ENCODE measurements at places on chromosomes 3 and 15.

- DNase-seq = no peak
Measured at GRCh38 chr15:27722102-27722501, 377.0 kb downstream of the OCA2 start.

GRCh38 chr3:102084006-102084405 lies 234.7 kb downstream of the NFKBIZ start:
- no peak for DNase-seq

DNA sequence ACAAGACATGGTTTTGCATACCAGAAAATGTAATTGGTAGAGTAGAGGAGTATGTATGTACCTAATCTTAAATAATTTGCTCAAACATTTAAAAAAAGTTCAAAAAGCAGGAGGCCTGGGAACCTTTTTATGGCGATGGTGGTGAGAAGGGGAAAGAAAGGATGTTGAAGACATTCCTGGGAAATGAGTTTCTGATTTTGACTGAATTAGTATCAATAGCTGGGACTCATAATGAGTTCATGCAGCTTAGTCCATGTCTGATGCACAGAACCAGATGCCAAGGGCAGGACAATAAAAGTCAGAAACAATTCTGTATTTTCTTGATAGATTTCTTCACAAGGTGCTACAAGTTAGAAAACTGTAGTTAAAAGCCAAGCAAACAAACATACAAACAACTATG lies 395.3 kb downstream of the GAP43 start:
- no peak for DNase-seq

DNA sequence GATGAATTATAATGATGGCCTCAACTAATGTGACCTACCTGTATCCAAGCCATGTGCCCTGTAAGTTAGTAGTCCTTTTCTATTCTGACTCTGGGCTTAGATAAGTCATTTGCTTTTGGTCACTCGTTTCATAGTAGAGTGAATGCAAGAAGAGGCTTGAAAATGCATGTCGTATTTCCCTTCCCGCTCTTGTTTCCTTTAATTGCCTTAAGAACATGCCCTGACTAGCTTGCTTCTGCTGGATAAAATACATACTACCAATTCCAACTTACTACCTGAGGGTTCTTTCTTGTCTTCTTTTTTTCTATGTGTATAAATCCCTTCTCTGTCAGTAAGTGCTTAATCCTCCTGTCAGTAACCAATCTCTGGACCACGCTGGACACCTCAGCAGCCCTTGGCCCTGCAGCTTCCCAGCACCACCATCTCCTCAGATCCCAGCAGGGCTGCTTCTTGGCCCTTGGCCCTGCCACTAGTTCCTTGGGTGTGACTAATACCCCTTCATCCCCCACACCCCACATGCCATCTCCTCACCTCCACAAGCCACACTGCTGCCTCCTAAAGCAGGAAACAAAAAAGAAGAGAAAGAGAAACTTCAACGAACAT lies 771.7 kb downstream of the IGSF11 start:
- no peak for DNase-seq

DNA sequence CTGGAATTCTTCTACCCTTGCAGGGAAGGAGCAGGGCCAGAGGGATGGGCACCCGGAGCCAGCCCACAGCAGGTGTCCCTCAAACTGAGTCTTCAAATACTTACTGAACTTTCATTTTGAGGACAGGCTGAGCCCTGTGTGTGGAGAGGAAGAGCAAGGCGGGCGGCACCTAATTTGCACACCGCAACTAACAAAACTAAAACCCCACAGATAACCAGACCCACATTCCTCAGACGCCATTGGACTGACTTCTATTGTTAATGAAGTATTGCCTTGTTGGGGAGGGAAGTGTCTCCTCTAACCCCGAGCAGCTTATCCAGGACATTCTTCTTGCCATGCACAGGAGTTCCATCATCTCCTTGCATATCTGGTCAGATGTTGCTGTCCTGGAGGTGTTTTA lies 105.2 kb upstream of the NR2E3 start:
- no peak for DNase-seq

GRCh38 chr15:82730022-82730530 lies 20.4 kb upstream of the AP3B2 start:
- DNase-seq = no peak
